ENCODE measurements at places on chromosomes 7 and 10.

- DNase-seq: no peak
Observed at GRCh38 chr7:148340438-148341280, 249.9 kb upstream of the C7orf33 start.

- DNase-seq: no peak
Observed at GRCh38 chr10:71921324-71922027, 42.7 kb upstream of the CHST3 start.

DNA sequence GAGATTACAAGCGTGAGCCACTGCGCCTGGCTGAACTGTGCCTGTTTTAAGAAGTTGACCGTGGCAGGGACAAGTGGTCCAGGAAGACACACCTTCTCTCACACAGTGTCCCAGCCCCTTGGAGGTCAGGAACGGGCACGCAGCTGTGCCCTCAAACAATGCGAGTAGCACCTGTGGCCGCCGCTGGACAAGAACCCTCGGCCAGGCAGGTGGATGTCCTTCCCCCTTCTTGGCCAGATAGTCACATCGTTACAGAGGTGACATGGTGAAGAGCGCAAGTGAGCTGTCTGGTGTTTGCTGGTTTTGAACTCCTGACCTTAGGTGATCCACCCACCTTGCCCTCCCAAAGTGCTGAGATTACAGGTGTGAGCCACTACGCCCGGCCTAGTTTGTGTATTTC is 8.8 kb downstream of the ZFAND2A start:
- no peak for DNase-seq

- no peak for DNase-seq
Observed at GRCh38 chr10:79073784-79074432, 5.1 kb downstream of the ZMIZ1 start.

DNA sequence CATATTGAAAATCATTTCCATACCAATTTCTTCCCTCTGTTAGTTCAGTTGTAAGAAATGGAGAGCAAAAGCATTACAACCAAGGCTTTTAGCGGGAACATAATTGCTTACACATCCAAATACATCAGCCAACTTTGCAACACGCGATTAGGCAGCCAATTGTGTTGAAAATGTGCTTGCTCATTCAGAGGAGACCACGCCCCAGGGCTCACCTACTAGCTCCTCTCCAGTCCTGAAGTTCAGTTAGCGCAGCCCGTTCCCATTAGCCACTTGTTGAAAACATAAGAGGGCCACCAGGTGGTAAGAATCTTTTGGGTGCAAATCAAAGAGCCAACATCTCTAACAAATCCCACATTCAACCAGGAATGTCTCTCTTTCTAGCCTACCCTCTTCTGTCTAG is 213.2 kb upstream of the MDFIC start:
- DNase-seq: no peak

- DNase-seq: no peak
Observed at GRCh38 chr7:36514289-36515243, 124.9 kb downstream of the ANLN start.

DNA sequence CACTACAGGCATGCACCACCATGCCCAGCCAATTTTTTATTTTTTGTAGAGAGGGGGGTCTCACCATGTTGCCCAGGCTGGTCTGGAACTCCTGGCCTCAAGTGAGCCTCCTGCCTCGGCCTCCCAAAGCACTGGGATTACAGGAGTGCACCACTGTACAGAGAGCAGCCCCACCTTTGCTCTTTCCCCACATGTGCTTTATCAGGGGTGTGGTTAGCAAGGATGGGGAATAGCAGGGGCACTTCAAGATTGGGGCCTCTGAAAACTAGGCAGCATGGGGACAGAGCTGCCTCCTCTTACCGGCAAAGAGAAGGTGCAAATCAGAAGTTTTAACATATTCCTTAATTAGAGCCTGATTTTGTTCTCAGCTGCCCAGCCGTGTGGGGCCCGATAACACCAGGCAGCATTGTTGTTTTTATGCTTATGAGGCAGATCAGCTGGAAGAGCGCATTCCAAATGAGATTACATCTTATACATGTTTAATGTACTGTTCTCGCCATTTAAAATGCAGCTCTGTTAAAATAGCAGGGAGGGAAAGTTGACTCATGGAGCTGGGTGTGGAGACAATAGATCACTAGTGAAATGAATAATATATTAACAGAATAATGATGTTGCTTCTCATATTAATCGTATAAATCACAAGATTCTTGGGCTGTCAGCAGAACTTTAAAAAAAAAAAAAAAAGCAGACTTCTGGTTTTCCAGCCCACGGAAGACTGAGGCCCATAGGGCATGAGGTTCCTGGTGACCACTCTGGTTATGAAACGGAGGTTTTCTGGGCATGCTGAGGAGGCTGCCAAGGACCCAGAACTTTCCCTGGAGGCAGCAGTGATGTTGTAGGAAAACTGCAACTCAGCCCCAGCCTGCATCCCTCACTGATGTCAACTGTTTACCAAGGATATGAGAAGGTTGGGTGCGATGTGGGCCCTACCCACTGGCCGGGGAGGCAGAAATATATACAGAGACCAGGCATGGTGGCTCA is 62.5 kb downstream of the TMEM130 start:
- DNase-seq: no peak

GRCh38 chr7:44284881-44285541 is 40.4 kb downstream of the CAMK2B start:
- DNase-seq: no peak

- no peak for DNase-seq
Observed at GRCh38 chr10:61628151-61628874, 34.4 kb upstream of the CABCOCO1 start.

DNA sequence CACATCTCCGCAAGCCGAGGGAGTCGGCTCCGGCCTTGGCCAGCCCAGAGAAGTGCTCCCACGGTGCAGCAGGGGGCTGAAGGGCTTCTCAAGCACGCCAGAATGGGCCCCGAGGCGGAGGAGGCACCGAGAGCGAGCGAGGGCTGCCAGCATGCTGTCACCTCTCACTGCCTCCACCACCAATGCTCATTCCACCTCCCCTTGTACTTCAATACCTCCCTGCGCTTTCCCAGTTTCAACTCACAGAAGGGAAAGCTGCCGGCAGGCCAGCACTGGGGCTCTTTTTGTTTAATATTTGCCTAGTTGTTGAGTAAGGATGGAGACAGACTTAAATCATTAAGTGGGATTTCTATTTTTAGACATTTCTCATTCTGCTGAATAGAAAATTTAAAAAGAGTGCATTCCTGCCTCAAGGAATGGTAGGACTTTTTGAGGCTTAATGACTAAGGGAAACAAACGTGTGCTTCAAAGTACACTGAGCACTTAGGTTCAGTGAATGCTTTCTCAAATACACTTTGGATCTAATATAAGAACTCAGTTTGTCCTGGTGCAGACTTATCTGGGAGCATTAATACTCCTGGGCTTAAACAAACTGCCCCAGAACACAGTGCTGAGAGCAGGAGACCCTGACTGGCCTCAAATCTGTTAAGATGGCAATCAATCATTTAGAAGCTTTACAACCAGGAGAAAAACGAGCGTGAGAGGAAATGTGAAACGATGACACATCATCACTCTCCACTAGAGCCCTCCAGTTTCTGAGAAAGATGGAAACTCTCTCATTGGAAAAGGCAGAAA is 131.2 kb downstream of the RALA start:
- no peak for DNase-seq

GRCh38 chr10:77308084-77308732 is 329.4 kb downstream of the KCNMA1 start:
- DNase-seq: no peak

- DNase-seq: no peak
Observed at GRCh38 chr10:124546055-124546369, 84.4 kb downstream of the LHPP start.

DNA sequence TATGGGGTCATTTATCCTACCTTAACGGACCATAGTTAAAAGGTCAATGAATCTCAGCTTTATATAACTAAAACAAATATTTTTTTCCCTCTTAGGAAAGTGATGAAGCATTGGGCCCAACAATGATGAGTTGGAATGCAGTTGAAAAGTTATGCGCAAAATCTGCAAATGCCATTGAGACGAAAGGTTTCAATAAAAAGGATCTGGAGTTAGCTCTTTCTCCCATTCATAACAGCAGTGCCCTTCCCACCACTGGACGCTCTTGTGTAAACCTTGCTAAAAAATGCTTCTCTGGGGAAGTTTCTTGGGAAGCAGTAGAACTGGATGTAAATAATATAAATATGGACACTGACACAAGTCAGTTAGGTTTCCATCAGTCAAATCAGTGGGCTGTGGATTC is 14.7 kb downstream of the MASTL start:
- no peak for DNase-seq

- DNase-seq: no peak
Observed at GRCh38 chr10:117431160-117431559, 55.9 kb upstream of the PDZD8 start.

GRCh38 chr10:82505009-82505408 is 630.0 kb downstream of the NRG3 start:
- no peak for DNase-seq

DNA sequence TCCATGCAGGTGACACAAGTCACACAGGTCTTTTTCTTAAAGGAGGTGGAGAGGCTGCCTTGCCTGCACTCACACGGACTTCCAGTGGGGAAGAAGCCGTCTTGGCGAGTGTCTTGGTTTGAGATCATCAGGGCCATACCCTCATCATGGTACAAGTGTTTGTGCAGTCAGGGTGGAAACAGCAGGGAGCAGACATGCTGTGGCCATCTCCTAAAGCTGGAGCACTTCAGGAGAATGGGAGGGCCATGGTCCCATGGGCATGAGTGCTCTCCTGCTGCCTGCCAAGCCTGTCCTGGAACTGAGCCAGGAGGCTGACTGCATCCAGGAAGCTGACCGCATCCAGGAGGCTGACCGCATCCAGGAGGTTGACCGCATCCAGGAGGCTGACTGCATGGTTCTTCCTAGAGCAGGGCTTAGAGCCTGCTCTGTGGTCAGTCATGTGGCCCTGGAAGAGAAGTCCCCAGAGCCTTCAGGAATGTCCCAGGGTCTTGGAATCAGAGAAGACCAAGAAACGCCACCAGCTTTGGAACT is 98.4 kb downstream of the ADARB2 start:
- no peak for DNase-seq

DNA sequence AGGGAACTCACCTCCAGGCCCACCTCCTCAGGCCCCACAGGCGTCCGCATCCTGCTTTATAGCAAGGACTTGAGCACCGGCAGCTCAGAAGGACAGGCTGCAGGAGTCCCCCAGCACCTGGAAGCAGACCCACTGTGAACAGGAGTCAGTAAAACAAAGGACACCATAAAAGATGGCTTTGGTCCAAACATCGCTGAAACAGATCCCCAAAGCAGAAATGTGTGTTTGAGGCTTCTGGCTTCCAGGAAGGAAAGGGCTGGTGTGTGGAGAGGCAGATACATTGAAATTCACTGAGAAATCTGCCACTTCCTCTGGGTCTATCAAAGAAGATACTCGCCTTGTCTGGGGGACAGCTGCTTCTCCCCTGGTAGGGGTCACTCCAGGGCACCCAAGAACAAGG is 286.2 kb downstream of the PLXNA4 start:
- no peak for DNase-seq

GRCh38 chr7:49580000-49580399 is 193.4 kb upstream of the VWC2 start:
- DNase-seq: no peak
